ENCODE measurements at places on chromosomes 16 and 17.

DNA sequence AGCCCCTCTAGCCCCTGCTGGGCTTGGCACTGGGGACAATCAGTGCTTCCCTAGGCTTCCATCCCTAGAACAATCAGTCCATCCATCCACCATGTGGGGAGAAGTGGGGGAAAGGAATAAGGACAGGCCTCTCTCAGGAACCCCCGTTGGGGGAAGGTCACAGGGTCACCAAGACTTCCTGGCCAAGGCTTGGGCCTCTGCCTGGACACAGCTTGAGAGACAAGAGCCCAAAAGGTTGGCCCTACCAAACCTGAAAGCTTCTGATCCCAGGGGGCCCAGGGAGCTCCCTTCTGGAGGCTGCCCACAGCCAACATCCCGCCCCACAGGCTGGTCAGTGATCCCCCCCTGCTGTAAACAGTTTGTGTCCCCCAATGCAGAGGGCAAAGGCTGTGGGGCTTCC lies 16.2 kb upstream of the MTMR4 start:
- no peak for DNase-seq

GRCh38 chr17:62627904-62628633 lies 599 bp downstream of the MRC2 start:
- peak; percentile 77 for DNase-seq

DNA sequence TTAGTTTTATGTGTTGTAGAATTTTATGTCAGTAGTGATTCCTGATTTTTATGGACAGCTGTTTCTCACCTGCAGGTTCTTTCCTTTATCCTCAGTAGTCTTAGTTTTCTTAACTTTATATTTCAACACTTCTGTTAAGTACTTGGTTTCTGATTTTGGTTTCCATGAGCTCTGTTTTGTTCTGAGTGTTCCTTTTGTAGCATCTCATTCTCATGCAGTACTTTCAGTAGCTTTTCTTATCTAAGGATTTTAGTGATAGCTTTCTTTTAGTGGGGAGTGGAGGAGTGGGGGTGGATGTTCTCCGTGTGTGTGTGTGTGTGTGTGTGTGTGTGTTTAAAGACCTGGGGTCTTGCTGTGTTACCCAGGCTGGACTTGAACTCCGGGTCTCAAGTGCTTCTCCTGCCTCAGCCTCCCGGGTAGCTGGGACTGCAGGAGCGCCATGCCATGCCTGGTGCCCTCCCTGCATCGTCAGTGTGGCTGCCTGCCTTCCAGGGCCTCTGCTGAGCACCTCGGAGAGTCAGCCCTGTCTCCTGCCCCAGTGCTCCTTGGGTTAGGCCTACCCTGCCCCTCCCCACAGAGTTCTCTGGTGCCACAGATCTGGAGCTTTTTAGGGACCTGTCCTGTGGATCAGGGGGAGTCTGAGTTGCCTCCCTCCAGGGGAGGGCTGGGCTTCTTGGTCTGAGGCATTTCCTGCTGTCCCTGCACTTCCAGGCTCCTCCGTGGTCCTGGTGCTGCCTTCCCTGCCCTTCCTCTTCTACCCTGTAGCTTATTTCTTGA lies 4.3 kb upstream of the ZNF750 start:
- no peak for DNase-seq

DNA sequence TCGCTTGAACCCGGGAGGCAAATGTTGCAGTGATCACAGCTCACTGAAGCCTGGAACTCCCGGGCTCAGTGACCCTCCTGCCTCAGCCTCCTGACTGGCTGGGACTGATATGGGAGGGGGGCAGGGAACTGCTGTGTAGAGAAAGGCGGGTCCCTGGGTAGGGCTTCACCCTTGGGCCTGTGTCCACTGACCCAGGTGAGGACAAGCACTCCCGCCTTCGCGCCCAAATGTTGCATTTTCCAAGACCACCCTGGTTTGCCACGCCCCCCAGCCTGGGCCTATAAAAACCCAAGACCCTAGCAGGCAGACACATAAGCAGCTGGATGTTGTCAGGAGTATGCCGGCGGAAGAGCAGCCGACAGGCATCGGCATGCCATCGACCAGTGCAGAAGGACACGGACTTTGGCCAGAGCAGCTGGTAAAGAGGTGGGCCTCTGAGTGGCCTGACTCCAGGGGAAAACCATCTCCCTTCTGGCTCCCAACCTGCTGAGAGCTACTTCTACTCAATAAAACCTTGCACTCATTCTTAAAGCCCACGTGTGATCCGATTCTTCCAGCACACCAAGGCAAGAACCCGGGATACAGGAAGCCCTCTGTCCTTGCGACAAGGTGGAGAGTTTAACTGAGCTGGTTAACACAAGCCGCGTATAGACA lies 19.1 kb downstream of the SMYD4 start:
- no peak for DNase-seq

DNA sequence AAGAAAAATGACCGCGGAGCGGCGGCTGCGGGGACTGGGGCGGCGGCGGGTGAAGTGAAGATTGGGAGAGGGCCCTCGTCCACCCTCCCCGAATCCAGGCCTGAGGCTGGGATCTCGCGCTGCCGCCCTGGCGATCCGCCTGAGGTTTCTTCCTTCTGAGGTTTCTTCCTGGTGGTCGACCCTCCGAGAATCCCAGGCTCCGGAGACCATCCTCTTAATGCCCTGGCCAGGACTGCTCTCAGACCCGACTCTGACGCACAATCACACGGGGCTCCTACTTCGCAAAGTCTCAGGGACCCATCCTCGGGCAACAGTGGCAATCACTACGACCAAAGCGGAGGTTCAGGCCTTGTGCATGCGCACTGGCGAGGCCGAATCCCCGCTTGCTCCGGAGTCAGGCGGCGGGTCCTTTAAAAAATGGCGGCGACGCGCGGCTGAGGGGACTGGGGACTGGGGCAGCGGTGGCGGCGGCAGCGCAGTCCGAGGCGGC lies 18.0 kb upstream of the KCNJ18 start:
- no peak for DNase-seq
